ENCODE measurements at places on chromosomes 1 and 21. TPM values are rescaled to one million over a fixed set of nuclear protein-coding genes. Genes with fewer than 3 reads are reported as not detected.

Gene ERICH3
- total RNA-seq: 20.7 TPM

Gene KRTAP12-2
- not detected for total RNA-seq

Gene GJA4
- 22.6 TPM for total RNA-seq

Gene LENEP
- 0.89 TPM for total RNA-seq

Gene B3GALT2
- 0.61 TPM for total RNA-seq

Gene TENT5C
- total RNA-seq: 30.1 TPM

DNA sequence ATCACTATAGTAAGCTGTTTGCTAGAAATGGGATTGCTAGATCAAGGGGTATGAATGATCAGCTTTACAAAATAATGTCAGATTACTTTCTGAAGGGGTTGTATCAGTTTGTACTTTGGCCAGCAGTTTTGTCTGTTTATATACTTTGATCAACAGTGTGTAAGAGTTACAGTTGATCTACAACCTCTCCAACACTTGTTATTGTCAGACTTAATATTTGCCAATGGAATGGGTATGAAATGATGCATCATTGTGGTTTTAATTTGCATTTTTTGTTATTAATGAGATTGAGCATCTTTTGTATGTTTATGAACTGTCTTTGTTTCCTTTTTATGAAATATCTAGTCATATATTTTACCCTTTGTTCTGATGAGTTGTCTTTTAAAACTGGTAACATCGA lies 4.3 kb downstream of the TTC3 start:
- no peak for DNase-seq

DNA sequence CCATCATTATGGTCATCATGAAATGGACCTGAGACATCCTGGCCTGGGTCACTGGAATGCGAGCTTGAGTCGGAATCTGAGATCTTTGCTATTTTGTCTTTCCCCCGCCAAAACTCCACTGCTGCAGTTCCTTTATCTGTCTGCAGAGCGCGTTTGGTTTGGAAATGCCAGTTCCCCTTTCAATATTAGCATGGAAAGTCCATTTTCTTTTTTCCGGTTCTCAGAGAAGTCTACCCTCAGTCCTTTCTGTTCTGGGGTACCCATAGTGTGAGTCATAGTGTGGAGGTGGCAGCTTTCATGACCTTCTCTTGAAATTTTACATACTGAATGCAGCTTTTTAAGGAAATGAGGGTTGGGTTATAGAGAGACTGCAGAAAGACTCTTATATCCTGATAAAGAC lies 14.6 kb downstream of the CACNA1E start:
- DNase-seq: no peak

DNA sequence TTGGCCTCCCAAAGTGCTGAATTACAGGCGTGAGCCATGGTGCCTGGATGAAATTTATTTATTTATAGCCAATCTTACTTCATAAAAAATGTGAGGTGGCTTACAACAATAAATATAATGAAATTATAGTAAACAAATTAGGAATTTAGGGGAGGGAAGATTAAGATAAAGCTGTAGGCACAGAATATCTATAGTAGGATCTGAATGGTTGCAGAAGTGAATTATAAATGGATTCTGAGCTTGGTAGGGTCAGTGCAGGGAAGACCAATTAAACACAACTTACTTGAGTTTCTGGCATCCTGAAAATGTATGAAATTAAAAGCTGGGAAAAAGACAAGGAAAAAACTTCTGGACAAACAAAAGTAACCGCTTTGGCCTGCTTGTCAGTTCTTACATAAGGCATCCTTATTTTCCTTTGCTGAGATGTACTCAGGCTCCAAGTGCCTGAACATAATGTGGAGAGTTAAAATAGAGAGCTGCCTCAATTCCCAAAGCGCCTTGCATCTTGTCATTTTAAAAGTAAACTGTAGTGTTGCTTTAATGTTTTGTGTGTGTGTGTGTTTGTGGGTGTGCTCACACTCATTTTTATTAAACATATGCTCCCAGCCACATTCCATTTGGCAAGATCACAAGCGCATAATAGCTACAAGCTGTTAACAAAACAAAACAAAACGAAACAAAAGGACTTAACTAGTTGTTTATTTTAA lies 247.3 kb downstream of the S1PR1 start:
- DNase-seq: peak; percentile 82

DNA sequence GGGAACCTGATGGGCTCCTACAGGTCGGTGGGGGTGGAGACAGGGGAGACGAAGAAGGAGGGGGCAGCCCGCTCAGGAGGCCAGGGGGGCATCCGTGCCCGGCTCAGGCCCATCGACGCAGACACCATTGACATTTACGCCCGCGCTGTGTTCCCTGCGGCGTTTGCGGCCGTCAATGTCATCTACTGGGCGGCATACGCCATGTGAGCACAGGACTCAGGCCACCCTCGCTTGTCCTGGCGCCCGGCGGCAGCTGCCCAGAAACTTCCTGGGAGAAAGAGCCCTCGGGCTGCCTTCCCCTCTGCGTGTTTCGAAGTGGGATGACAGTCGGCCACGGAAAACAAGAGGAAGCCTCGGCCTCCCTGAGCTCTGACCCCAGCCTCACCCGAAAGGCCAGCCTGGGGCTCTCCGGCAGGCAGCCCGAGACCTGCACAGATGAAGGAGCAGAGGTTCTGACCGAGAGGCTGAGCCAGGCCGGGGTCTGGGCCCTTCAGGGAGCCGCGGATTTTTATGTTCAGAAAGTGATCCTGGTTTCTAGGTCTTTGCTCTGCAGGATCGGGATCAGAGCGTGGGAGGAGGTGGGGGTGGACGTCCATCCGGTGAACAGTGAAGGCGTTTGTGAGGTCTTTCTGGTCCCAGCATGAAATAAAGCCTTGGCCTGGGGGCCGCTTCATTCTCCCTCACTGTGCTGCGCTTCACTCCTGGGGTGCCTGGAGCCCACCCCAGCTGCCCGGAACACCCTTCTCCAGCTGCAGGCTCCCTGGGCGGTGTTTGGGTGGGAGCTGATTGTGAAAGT lies 11.1 kb downstream of the GABRD start:
- DNase-seq: no peak

GRCh38 chr1:56904663-56905397 lies 50.2 kb downstream of the C8A start:
- DNase-seq: no peak

- DNase-seq: no peak
These were observed 528.4 kb upstream of the RGS18 start for GRCh38 chr1:191629836-191630235.

DNA sequence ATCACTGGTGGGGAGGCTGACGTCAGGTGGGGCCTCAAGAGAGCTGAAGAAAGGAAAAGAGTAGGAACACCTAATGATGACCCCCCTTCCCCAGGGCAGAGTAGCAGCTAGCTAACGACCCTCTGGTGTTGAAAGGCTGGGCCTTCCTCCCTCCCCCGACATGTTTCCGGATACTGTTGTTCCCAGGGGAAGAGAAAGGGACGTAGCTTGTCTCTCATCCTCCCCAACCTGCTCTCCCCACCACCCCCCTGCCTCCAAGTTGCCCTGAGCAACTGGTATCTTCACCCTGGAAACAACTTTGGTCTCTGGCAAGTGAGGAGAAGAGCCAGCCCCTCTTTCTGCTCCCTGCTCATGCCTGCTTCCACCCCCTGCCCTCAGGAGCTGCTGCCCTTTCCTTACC lies 2.4 kb downstream of the SEMA6C start:
- no peak for DNase-seq

DNA sequence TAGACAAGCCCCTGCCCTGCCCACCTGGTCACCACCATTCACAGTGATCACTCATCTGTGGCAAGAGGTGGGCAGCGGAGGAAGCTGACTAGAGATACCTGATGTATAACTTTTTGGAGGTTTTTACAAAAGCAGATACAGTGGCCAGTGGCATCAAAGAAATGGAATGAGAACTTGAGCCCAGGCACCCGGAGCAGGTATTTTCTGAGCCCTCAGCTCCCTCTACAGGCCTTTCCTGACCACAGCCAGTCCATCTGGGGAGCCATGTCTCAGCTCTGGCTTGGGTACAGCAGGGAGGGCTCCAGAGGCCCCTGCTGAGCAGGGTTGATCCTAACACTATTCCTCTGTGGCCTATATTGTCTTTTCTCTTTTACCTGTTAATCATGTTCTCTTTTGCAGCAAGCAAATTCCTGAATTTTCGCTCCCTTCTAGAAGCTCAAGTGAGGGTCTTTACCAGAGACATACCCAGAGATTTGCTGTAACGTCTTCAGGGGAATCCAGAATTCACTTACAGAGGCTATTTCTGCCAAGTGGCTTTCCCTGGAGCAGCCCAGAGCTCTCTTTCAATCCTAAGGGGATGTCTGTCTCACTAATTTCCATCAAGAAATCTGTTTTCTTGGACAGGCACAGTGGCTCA lies 27.3 kb downstream of the GPR157 start:
- peak; percentile 67 for DNase-seq

DNA sequence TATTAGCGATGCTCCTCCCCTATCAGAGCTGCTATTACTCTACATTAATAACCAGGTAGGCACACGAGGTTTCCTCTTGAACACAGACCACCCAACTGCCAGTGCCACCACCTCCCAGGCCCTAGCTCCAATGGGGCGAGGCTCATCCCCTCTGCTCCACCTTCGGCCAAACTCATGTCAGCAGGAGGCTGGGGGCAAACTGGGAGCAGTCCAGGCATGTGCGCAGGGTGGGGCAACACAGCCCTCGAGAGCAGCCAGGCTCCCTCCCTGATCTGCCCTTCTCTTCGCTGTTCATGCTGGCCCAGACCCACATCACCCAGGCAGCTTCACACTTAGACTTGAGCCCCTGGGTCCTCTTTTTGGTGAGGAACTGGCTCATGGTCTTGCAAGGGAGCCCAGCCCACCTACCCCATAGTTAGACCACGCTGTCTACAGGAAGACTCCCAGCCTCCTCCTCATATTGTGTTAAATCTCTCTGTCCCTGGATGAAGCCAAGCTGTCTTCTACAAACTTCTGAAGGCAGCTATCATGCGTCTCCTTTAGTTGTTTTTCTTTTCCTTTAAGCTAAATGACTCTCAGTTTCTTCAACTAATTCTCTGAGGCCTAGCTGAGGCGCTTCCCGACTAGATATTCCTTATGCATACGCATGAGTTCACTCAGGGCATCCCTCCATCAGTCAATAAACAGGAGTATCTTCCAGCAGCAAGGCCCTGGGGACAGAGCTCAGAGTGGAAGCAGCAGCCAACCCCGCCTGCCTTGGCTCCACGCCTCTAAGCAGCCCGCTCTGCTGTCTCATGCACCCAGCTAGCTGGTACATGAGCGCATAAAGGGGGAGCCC lies 12.0 kb downstream of the TMEM9 start:
- no peak for DNase-seq

GRCh38 chr1:160813215-160813614 lies 17.2 kb downstream of the LY9 start:
- DNase-seq: no peak

DNA sequence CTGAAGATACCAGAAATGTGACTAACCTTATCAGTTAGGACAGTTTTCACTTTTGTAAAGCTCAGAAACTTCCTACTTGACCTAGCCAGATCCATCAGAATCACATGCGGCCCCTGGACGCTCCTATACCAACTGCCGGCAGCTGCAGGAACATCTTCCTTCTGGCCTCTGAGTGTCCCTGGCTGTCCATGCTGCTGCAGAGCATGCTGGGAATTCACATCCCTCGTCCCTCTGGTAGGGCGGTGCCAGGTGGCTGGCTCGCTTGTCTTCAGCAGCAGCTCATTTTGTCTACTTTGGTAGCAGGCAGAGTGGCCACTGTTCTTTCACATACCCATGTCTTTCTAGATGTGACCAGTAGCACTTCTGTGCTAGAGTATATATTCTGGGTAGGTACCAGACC lies 34.4 kb downstream of the HHAT start:
- DNase-seq: no peak

GRCh38 chr21:16215193-16215592 lies 485.4 kb downstream of the USP25 start:
- DNase-seq: no peak

DNA sequence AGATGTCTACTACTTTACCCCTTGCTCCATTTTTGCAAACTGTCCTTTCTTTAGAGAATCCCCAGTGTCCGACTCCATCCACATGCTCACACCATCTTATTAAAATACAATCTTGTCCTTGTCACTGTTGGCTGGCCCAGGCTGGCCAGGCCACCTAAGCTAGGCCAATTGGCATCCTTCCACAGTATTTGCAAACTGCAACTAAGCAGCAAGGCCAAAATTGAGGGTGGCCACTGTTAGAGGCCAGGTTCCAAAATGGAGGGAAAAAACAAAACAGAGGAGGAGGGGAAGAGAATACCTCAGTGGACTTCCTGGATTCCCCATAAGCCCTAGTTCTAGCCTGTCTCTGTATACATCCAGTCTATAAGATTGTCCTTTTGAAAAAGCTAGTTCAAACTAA lies 4.3 kb downstream of the FAM89A start:
- no peak for DNase-seq

DNA sequence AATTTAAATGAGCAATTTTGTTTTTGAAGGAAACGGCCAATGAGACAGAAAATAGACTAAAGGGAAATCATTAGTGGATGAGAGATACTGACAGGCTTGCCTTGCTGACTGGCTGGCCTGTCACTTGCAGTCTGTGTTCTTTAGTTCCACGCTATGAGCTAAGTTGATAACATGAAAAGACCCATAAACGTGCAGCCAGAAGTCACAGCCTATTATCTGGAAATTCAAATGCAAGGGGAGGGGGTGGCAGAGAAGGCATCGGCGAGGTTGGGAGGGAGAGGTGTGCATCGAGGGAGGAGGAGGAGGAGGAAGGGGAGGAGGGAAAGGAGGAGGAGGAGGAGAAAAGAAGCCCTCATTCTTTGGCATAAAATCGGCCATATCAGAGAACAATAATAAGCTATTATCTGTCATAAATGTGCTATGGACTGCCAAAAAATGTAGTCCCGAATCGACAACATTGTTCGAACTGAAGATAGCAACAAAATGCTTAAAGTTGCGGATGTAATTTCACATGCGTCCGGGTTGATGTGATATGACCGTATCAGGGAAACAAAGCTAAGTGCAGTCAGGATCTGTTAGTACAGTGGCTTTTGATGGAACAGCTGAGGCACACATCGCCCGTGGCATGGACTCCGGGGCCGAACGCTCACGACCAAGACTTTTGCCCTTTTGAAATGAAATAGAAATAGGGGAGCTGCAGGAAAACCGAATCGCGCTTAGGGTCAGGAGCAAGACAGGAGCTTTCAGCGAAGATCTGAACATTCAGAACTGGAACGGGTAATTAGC lies 11.6 kb upstream of the BARHL2 start:
- DNase-seq: no peak

- DNase-seq: no peak
These were observed 49.5 kb downstream of the TRIM11 start for GRCh38 chr1:228356897-228357680.

- DNase-seq: no peak
These were observed 12.2 kb downstream of the ADSS2 start for GRCh38 chr1:244439391-244440032.

DNA sequence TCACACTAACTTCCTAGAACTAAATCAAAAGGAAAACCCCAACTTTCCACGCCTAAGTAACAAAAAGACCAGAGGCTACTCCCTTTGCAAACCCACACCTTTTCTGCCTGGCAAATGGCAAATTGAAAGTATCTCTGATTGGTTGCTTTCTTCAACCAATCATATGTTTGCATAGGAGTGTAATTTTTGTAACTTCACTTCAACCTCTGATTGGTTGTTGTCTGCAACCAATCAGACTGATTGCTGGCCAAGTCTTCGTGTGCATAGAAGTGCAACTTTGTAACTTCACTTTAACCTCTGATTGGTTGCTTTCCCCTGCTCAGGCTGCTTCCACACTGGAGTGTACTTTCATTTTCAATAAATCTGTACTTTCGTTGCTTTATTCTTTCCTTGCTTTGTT lies 36.9 kb upstream of the PADI2 start:
- no peak for DNase-seq
